Esophagus squamous epithelium (tissue), 5 donors: ENCODE measurements at places on chromosomes 7 and 10.

DNA sequence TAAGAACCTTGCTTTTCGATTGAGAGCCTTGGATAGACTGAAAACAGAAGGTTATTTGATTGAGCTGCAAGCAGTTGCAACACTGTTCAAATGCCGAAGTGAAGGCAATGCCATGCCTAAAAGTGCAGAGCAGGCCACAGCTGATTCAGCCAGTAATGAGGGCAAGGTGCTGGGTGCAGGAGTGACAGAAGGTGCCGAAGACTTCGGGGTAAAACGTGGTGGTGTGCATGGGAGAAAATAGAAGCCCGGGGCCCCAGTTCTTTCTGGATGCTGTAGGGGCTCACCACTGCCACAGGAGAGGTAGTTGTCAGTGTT lies 43.6 kb upstream of the GATAD1 start:
- no peak for DNase-seq

- no peak for DNase-seq
Measured at GRCh38 chr10:73054286-73054685, 42.4 kb downstream of the P4HA1 start.

GRCh38 chr10:104966563-104967297 lies 325.6 kb downstream of the SORCS3 start:
- no peak for DNase-seq

- no peak for DNase-seq
Measured at GRCh38 chr7:35768346-35768745, 32.5 kb upstream of the SEPTIN7 start.

DNA sequence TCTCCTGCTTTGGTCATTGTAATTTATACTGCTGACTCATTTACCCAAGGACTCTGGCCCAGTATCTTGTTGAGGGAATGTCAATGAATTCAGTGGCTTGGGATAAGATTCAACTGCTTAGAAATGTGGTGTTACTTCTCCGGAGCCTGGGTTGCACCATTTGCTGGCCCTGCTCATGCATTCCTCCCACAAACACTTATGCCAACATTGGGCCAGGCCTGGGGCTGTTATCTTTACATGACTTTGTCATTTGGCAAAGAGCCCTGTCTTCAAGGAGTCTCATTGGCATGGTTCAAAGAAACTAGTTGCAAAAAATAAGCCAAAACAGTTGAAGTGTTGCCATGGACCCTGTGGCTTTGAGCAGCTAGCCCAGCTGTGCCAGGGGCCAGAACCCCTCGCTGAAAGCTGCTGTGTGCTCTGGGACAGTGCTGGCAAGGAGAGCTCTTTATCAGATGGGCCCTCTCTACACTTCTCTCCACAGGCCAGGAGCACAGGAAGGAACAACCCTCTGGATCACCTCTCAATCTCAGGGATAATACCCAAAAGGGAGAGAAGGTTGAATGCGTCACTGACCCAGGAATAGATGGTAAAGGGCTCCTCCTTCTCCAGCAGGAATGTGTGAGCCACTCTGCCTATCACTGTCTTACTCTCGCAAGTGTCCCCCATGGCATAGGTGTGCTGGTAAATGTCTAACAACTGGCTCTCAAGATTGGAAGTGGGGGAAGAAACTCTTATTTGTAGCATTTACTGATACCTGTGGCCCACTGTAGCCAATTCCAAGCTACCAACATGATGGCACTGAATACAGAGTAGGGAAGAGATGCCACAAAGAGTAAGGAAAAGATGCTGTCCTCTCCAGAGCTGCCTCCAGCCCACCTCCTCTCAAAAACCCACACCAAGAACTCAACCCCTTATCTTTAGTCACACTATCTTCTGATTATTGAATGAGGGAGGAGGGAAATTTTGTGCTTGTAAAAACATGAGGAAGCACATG lies 23.5 kb upstream of the PDE1C start:
- DNase-seq: no peak

GRCh38 chr7:151115121-151115835 lies 29.0 kb downstream of the AGAP3 start:
- no peak for DNase-seq

DNA sequence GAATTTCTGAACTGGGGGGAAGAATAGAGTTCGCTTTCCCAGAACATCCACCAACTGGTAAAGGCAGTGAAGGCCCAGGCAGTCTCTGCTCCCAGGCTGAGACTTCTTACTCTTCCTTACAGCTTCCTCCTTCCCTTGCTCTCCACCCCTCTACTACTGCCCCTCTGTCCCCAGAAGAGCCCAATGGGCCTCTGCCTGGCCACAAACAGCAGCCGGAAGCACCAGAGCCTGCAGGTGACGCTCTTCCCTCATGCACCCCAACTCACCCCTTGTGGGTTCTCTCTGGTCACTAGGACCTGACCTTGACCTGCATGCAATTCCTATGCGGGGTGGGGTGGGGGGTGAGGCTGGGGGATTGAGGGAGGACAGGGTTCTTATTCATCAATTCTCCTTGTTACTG lies 16.5 kb downstream of the FAM131B start:
- DNase-seq: no peak

- no peak for DNase-seq
Measured at GRCh38 chr7:68958571-68958970, 639.7 kb upstream of the AUTS2 start.

DNA sequence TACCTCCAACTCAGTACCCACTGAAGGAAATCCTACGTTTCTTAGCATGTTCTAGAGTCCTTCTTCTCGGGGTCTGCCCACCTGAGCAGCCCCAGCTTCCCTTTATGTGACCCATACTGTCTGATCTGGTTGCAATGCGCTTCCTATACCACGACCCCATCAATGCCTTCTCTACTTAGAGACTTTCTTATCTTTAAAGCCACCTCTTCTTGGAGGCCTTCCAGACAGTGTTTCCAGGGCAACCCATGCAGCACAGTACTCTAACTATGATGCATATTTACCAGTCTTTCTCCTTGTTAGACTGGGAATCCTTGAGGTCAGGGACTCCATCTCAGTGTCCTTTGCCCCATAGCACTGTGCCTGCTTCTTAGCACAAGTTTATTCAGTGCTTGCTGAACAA lies 54.5 kb upstream of the SLF2 start:
- DNase-seq: no peak

DNA sequence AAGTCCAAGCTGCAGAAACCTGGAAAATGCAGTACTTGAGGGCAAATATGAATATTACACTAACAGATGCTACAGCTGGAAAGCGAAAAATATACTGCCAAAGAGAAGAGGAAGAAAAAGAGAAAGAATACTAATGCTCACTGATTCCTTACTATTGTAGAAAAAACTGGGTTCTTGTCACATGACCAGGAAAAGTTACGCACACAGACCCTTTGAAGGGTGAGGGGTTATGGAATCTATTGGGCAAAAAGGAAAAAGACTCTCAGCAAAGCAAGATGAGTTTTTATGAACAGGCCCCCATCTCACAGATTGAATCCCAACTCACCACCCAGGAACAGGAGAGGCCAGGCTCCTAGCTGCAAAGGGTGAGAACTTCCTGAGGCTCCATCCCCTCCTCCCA lies 228.1 kb upstream of the KLF14 start:
- no peak for DNase-seq

DNA sequence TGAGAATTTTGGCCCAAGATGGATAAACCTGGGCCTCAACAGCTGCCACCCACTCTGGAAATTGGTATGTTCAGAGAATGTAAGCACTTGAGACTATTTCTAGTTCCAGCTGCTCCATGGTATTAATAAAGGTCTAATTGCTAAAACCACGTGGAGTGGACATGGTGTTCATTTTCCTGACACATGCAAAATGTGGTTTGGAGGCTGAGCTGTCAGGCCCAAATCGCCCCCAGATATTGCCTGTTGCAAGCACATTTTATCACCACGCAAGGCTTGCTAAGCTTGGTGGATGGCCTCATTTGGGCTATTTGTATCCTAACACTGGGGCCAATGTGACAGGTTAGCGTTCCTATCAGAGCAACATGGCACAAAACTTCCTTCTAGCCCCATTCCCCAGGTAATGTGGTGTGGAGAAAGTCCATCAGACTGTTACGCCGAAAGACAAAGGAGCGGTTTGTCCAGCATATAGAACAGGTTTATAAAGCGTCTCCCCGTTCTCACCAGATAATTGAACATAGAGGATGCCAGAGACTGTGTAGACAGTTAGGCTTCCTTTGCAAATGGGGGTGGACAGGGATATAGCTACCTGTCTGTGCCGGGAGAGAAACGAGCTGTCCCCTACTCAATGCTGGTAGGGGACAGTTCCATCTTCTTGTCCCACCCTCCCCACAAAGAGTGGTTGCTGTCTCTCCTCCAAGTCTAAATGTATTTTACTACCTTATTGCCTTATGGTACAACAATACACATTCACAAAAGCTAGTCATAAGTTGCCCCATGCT lies 78.0 kb upstream of the ANKRD1 start:
- no peak for DNase-seq

DNA sequence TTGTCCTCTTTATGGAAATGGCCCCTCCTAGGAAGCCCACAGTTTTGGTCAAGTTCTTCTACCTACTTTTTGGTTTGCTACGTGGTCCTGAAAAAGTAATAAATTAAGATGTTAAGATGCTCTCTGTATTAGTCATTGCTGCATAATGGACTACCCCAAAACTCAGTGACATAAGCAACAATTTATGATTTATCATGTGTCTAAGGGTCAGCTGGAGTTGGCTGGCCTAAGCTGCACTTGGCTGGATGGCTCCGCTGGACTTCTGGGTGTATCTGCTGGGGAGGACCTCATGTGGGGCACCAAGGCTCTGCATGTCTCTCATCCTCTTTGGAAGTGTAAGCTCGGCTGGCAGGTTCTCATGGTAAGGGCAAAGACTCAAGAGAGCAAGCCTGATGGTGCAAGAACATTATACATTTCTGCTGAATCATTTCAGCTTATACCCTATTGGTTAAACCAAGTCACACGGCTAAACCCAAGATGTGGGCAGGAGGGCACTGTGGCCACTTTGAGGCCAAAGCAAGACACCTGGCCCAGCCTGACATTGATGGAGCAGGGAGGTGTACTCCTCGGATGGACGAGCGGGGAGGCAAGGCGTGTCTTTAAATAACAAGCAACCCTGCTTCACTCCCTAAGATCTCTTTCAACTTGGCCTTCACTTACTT lies 47.7 kb downstream of the TBXAS1 start:
- no peak for DNase-seq

DNA sequence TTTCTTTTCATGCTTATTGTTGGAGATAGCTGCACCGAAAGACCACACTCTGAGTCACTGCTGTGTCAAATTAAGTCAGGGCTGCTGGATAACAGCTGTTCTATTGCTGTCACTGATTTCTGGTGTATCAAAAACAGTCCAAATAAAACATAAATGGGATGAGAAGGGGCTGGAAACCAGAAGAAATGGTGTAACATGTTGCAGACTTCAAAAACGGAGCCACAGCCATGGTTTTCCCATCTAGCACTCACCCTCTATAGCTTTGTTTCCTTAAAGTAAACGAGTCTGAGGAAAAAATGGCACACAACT lies 103.3 kb upstream of the DIP2C start:
- DNase-seq: no peak

- DNase-seq: no peak
Measured at GRCh38 chr10:119803264-119803663, 69.4 kb downstream of the MCMBP start.

DNA sequence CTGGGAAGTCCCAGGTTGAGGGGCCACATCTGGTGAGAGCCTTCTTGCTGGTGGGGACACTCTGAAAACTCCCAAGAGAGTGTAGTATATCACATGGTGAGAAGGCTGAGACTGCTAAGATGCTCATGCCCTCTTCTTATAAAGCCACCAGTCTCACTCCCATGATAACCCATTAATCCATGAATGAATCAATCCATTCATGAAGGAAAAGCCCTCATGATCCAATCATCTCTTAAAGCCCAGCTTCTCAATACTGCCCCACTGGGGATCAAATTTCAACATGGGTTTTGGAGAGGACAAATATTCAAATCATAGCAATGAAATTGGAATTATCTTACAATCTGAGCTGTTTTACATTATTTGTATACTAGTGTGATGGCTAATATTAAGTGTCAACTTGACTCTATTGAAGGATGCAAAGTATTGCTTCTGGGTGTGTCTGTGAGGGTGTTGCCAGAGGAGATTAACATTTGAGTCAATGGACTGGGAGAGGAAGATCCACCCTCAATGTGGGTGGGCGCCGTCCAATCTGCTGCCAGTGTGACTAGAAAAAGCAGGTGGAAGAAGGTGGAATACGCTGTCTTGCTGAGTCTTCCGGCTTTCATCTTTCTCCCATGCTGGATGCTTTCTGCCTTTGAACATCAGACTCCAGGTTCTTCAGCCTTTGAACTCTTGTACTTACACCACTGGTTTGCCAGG lies 14.3 kb upstream of the UBE2D1 start:
- no peak for DNase-seq

GRCh38 chr10:27252267-27253000 lies 11.8 kb upstream of the ACBD5 start:
- no peak for DNase-seq

DNA sequence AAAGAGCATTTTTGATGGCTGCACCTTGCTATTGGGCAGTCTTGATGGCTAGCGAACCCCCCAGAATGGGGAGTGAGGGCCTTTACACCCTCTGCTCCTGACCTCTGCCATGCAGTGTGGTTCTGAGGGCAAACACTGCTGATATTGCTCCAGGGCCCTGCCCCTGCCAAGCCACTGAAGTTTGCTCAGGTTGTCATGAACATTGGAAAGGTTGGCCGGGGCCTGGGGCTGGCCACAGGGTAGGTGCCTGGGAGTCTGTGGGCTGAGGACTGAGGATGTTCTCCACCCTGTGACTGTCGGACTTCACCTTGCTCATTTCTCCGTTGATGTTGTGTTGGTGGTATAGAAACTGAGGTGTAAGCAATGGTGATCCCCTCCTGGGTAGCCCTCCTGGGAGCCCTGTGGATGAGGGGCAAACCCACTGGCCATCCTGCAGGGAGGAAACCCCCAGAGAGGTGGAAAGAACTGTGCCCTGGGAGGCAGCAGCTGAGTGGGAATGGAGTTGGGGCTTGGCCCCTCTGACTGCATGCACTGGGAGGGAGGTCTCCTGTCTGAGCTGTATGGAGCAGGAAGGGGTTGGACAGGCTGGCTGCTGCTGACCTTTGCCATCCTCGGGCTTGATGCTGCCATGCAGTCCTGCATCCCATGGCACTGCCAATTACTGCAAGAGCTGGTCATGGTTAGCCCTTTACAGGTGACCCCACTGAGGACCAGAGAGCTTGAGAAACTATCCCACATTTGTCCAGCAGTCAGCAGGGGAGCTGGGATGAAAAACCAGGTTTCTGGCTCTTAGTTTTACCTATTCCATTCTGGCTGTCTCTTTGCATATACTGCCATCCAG lies 77.1 kb downstream of the SH2D4B start:
- DNase-seq: no peak

DNA sequence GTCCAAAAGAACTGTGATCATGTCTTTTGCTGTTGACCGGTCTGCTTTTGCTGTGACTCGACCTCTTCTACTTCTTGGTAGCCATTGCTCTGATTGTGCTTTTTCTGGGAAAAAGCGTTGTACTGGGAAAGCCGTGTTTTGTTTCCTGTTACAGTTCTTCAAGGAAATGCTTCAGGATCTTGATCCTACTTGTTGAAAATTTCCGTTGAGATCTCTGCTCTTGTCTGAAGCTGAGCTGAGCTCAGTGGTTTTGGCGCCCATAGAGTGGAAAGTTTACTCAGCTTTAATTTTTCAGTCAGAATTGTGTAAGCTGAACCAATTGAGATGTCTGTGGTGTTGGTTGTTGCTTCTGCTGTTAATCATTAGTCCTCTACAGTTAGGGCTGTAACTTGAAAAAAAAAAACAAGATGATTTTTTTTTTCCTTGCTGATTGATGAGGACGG lies 302.2 kb downstream of the CCDC3 start:
- no peak for DNase-seq
